ENCODE measurements at places on chromosomes 1 and 21.

- no peaks in the 10 kb centered on the region for H3K36me3 ChIP-seq
- no peaks in the 10 kb centered on the region for H3K4me1 ChIP-seq
- H3K27ac ChIP-seq, result no peak overlapping the region
- H3K27me3 ChIP-seq, result no peaks in the 10 kb centered on the region
- no peak overlapping the region for H3K4me3 ChIP-seq
Observed at GRCh38 chr1:10228528-10228927, 18.2 kb downstream of the KIF1B start.

DNA sequence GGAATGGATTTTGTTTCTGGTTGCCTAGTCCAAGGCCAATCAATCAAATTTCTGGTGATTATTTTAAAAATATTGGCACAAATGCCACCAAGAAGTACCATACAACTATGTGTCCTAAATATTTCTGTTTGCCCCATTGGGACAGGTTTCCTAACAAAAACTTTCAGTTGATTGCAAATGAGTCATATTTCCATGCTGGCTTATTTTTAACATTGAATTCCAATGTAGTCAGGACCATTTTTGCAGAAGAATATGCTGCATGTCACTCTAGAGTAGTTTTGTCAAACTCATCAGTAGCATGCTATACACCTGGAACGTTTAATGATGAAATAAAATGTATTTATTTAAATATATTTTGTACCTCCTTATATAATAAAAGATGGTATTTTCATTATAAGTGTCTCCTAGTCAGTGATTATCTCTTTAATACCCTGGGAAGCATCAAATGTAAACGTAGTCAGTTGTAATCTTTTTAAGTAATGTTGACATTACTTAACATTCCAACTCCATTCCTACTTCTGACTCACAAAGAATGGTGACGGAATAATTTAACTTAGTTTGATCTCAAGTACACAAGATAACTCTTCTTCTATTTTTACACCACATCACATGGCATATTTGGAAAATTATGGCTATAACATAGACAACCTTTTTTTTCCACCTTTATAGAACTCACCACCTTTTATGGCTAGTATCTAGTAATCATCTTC is 39.0 kb upstream of the USH2A start:
- H3K4me1 ChIP-seq, result no peaks in the 10 kb centered on the region
- no peaks in the 10 kb centered on the region for H3K36me3 ChIP-seq
- no peak for DNase-seq
- no peaks in the 10 kb centered on the region for H3K27me3 ChIP-seq
- H3K4me3 ChIP-seq, result no peak overlapping the region
- no peak overlapping the region for H3K27ac ChIP-seq

DNA sequence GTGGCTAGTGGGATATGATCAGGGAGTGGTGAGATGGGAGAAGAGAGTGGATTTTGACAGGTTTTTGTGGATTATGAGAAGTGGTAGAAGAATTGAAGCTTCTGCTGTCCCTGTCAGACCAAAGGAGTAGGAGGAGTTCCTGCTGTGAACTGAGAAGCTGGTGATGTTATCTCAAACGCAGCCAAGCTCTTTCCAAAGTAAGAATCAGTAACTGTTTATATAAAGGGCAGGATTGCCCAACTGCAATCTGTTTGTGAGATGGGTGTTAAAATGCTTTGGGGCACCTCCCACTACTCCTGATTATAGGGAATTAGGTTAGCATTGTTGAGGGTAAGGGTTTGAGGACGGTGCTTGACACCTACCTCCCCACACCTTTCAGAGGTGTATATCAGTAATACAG is 60.5 kb upstream of the USP25 start:
- DNase-seq, result no peak
- H3K4me1 ChIP-seq, result no peaks in the 10 kb centered on the region
- no peak overlapping the region for H3K27ac ChIP-seq
- no peaks in the 10 kb centered on the region for H3K36me3 ChIP-seq

GRCh38 chr1:164137273-164137925 is 421.6 kb upstream of the PBX1 start:
- H3K27me3 ChIP-seq, result no peaks in the 10 kb centered on the region
- H3K4me1 ChIP-seq, result no peaks in the 10 kb centered on the region
- no peak for DNase-seq
- H3K36me3 ChIP-seq, result no peaks in the 10 kb centered on the region
- H3K27ac ChIP-seq, result no peak overlapping the region

GRCh38 chr1:221939607-221940006 is 197.7 kb upstream of the DUSP10 start:
- no peak overlapping the region for H3K27ac ChIP-seq
- H3K4me1 ChIP-seq, result no peaks in the 10 kb centered on the region
- DNase-seq, result no peak
- H3K36me3 ChIP-seq, result no peaks in the 10 kb centered on the region
- H3K4me3 ChIP-seq, result no peak overlapping the region

DNA sequence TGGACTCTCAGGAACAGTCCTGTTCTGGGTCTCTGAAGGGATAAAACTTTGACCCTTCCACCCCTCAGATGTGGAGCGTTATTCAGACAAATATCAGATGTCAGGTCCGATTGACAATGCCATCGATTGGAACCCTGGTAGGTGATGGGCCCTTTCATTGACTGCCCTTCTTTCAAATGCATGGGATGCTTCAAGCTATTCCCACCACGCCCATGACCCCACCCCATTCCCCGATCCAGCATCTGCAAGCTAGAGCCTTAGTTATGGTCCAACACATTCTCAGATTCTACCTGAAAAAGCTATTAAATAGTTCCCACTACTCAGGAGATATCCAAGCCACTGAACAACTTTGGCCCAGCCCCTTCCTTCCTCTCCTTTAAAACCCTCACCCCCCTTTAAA is 12.5 kb downstream of the POLR3GL start:
- H3K36me3 ChIP-seq, result peaks cover 3% of the 10 kb centered on the region
- no peaks in the 10 kb centered on the region for H3K27me3 ChIP-seq
- no peak for DNase-seq
- no peak overlapping the region for H3K4me3 ChIP-seq
- H3K27ac ChIP-seq, result no peak overlapping the region
- peaks cover 15% of the 10 kb centered on the region for H3K4me1 ChIP-seq

- H3K27me3 ChIP-seq, result no peaks in the 10 kb centered on the region
- no peaks in the 10 kb centered on the region for H3K4me1 ChIP-seq
- no peak overlapping the region for H3K27ac ChIP-seq
- H3K4me3 ChIP-seq, result no peak overlapping the region
- DNase-seq, result no peak
Observed at GRCh38 chr1:57850176-57850940, 426.5 kb upstream of the DAB1 start.

DNA sequence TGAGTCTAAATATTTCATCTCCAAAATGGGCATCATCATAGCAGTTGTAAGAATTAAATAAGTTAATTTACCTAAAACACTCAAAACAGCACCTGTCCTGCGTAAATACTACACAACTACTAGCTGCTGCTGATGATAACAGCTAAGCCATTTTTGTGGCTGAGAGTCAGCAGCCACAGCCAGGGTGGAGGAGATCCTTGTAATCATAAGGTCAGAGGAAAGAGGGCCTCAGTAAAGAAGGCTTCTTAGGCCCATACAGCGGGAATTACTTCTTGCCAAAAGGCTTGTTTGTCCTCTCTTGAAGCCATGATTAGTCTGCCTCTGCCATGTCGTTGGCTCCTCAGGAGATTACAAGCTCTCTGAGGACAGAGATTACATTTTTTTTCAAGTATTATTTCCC is 245.0 kb downstream of the FGGY start:
- H3K27me3 ChIP-seq, result no peaks in the 10 kb centered on the region
- H3K4me3 ChIP-seq, result no peak overlapping the region
- no peaks in the 10 kb centered on the region for H3K36me3 ChIP-seq
- peaks cover 11% of the 10 kb centered on the region for H3K4me1 ChIP-seq

DNA sequence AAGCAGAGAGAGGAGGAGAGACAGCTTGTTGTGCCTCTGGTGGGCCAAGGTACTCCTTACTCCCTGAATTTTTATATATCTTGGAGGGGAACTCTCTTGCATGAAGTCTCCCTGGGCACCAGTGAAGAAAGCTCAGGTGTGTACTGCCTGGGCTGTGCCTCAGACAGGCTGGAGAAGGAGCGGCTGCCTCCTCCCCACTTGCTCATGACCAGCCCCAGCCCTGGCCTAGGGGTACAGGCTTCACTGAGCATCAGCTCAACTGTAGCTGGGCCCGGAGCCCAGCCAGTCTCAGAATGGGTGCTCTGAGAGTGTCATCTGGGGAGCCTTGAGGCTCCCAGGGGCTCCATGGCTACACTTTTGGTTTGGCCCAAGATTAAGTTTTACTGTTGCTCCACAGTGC is 44.8 kb upstream of the TENT5C start:
- no peak overlapping the region for H3K4me3 ChIP-seq
- no peak for DNase-seq
- H3K36me3 ChIP-seq, result no peaks in the 10 kb centered on the region
- no peak overlapping the region for H3K27ac ChIP-seq
- H3K27me3 ChIP-seq, result peaks cover 16% of the 10 kb centered on the region

- peaks cover 3% of the 10 kb centered on the region for H3K27me3 ChIP-seq
- no peak for DNase-seq
- peaks cover 4% of the 10 kb centered on the region for H3K4me1 ChIP-seq
- H3K36me3 ChIP-seq, result no peaks in the 10 kb centered on the region
- H3K27ac ChIP-seq, result no peak overlapping the region
Observed at GRCh38 chr1:94796266-94796665, 23.9 kb upstream of the SLC44A3 start.

DNA sequence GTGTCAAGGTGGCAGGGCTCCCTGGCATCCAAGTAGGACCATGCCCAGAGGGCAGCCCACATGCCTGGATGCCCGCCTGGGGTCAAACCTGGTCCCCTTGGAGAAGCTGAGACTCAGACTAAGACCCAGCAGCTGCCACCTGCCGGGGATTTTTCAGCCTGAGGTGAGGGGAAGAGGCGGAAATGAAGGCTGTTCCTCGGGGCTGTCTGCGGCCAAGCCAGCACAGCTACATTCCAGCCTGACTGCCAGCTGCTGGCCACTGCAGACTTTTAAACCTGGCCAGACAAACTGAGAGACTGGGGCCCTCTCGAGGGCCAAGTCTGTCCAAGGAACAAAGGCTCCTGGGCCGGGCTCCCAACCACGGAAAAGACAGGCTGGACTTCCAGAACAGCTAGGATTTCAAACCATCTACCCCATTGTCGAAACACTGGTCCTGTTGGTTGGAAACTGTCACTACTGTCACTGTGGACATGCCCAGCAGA is 21.9 kb upstream of the PLEKHG5 start:
- H3K4me1 ChIP-seq, result no peaks in the 10 kb centered on the region
- H3K36me3 ChIP-seq, result no peaks in the 10 kb centered on the region
- H3K27me3 ChIP-seq, result no peaks in the 10 kb centered on the region
- no peak overlapping the region for H3K27ac ChIP-seq
- H3K4me3 ChIP-seq, result no peak overlapping the region
- no peak for DNase-seq

DNA sequence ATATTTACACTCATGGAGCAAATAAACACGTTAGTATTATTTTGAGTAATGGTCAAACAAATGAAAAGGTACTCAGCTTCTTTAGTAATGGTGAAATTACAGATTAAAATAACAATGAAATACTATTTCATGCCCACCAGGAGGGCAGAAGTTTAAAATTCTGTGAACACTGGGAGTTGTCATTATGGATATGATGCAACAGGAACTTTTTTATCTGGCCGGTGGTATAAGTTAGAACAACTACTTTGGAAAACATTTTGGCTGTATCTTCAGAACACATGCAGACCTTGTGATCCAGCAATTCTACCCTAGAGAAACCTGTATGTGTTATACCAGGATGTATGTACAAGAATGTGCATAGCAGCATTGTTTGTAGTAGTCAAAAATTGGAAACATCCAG is 23.2 kb upstream of the PPP1R8 start:
- H3K36me3 ChIP-seq, result peaks cover 26% of the 10 kb centered on the region
- no peaks in the 10 kb centered on the region for H3K4me1 ChIP-seq
- no peak for DNase-seq
- no peak overlapping the region for H3K4me3 ChIP-seq
- no peaks in the 10 kb centered on the region for H3K27me3 ChIP-seq

DNA sequence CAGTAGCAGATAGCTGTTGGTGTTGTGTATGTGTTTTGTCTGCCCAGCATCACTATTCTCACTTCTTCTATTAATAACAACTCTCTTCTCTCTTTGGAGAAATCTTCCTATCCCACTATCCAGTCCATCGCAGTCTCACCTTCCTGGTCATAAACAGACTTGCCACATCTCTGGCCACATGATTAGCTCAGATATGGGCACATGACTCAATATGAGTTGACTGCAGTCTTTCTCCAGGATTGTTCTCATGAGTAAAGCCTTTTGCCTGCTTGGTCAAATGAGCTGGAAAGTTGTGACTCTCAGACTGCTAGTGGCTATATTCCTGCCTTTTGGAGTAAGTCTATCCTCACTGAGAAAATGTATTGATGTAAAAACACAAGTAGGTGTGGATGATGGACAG is 32.9 kb upstream of the TADA1 start:
- H3K4me1 ChIP-seq, result peaks cover 33% of the 10 kb centered on the region
- H3K36me3 ChIP-seq, result peaks cover 3% of the 10 kb centered on the region
- H3K27ac ChIP-seq, result no peak overlapping the region
- H3K27me3 ChIP-seq, result peaks cover 7% of the 10 kb centered on the region

DNA sequence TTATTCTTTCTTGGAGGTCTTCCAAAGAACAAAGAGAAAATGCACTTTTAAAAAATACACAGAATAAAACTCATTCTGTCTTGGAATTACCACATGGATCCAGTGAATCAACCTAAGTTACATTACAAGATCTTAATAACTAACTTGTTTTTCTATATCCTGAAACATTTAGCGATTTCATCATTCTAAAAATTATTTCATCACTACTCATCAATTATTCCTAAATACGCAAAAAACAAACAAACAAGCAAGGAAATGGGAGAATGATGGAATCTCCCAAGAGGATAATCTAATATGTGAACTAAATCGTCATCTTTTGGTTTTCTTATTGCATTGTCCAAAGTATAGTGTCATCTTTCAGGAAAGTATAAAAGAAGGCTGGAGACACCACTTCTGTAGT is 38.5 kb upstream of the GNG4 start:
- H3K4me3 ChIP-seq, result no peak overlapping the region
- H3K27ac ChIP-seq, result no peak overlapping the region
- peaks cover 41% of the 10 kb centered on the region for H3K36me3 ChIP-seq
- no peak for DNase-seq
- no peaks in the 10 kb centered on the region for H3K27me3 ChIP-seq

DNA sequence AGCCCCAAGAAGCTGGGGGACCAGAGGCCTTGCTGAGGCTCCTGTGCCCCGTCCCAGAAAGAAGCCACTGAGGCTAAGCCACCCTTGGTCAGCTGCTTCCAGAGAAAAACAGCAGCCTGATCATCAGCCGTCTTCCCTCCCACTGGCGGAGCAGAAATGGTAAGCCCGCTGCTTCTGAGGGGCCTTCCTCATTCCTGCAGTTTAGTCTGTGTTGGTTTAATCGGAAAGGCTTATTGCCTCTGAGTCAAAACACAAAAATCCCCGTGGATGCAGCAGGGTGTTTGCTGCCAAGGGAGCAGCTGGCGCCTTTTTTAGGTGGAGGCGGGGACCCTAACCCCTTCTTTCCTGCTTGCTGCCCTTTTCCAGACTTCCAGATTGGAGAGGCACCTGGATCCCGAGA is 33.9 kb downstream of the SPSB1 start:
- H3K27ac ChIP-seq, result no peak overlapping the region
- DNase-seq, result no peak
- H3K4me1 ChIP-seq, result peaks cover 7% of the 10 kb centered on the region

- H3K4me3 ChIP-seq, result no peak overlapping the region
- no peak overlapping the region for H3K27ac ChIP-seq
- DNase-seq, result no peak
- H3K4me1 ChIP-seq, result peaks cover 15% of the 10 kb centered on the region
- H3K27me3 ChIP-seq, result no peaks in the 10 kb centered on the region
- H3K36me3 ChIP-seq, result peaks cover 6% of the 10 kb centered on the region
Observed at GRCh38 chr1:35288761-35289160, 20.3 kb downstream of the ZMYM4 start.

GRCh38 chr21:46598581-46599572 is 6.0 kb downstream of the S100B start:
- no peak overlapping the region for H3K4me3 ChIP-seq
- no peaks in the 10 kb centered on the region for H3K36me3 ChIP-seq
